Stimulated activated CD4-positive, alpha-beta T cell treated with anti-CD3 and anti-CD28 coated beads, Interleukin-15, amount 100 ng/mL, for 1 hour (primary cell): ENCODE measurements at places on chromosomes 2 and 18.

DNA sequence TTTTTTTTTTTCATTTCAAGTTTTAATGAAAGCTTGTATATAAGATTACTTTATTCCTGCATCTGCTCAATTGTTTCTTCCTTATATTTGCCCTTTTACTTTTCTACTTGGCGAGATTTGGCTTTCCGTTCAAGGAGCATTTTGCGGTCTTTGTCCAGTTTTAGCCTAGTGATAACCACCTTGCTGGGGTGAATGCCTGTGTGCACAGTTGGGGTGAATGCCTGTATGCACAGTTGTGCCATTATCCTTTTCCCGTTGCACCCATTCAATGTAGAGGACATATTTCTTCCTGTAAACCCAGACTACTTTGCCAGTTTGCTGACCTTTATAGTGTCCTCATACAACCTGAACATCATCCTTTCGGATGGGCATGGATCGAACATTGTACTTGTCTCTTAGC is 12.0 kb downstream of the ZNF236 start:
- DNase-seq = no peak

- no peak for DNase-seq
Measured at GRCh38 chr2:231781798-231782726, 980 bp upstream of the PDE6D start.

- no peak for DNase-seq
Measured at GRCh38 chr2:44748-45341, 1.5 kb downstream of the FAM110C start.

DNA sequence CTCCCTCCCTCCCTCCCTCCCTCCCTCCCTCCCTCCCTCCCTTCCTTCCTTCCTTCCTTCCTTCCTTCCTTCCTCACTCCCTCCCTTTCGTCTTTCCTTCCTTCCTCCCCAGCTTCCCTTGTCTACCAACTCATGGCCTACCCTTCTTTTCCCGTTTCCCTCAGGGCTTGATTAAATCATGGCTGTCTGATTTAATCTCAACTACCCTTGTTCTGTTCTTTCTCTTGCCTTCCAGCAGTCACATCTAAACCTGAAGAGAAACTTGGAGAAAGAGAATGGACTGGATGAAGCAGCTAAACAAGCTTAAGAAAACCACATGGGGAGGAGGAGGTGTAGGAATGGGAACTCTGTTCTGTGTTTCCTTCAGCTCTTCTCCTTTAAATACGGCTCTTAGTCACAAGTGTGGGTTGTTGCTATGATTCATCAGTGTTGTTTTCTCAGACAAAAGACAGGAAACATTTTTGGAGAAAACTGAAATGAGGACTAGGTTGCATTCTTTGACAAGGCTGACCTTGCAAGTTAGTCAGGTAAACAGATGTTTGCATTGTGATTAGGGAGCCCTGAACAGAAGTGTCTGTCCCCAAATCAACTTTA is 177.9 kb downstream of the LRRTM1 start:
- no peak for DNase-seq

- DNase-seq = no peak
Measured at GRCh38 chr18:74074668-74075564, 72.7 kb downstream of the FBXO15 start.

GRCh38 chr2:45588158-45588829 is 22.8 kb downstream of the SRBD1 start:
- DNase-seq = no peak

DNA sequence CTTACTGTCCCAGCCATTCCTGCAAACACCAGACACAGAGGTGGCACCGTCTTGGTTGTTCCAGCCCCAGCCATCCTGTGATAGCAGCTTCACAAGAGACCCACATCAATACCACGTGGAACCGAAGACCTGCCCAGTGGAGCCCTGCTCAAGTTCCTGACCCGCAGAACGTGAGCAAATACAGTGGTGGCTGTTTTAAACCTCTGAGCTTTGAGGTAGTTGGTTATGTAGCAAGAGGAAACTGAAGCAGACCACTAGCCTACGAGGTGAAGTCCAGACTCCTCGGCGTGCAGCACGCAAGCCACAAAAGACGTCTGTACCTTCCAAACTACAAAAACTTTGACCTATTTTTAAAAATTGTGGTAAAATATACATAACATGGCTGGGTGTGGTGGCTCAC is 96.1 kb upstream of the ODC1 start:
- DNase-seq = no peak

GRCh38 chr2:23323917-23324680 is 60.9 kb upstream of the KLHL29 start:
- DNase-seq = no peak

- DNase-seq = no peak
Measured at GRCh38 chr18:45920367-45920766, 46.8 kb downstream of the EPG5 start.

DNA sequence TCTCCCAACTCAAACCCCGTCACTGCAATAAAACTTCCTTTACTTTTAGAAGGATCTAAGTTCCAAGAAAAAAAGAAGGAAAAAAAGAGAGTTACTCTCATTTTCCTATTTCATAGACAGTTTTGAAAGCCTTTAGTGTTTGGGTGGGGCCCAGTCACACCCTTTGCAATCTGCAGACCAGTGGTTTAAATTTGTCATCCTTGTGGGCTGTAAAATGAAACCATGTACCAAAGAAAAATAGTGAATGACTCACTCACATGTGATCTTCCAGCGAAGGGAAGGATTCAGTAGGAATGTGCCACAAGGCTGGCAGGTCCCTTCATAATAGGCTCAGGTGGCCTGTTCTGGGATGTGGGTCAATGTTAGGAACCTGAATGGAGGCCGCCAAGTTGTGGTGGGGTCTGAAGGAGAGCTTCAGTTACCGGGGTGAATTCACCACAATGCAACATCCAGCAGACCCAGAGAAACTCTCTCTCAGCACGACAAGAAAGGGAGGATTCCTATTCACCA is 28.3 kb downstream of the ANXA4 start:
- no peak for DNase-seq

GRCh38 chr2:42801381-42801780 is 9.0 kb upstream of the HAAO start:
- DNase-seq = no peak

DNA sequence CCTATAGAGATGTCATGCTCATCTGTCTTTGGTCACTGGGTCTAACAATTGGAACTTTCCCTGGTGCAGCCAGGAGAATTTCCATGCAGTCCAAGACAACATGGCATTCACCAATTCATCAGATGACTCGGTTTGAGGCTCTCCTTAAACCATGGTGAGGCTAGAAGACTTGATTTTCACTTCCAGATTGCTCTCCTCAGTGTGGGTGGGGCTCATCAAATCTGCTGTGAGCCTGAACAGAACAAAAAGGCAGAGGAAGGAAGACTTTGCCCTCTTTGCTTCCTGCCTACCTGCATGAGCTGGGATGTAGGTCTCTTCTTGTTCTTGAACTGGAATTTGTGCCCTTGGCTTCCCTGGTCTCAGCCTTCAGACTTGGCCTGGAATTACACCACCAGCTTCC is 203.4 kb upstream of the TRIB2 start:
- DNase-seq = no peak

GRCh38 chr2:223235986-223236385 is 184.0 kb downstream of the KCNE4 start:
- DNase-seq = no peak

DNA sequence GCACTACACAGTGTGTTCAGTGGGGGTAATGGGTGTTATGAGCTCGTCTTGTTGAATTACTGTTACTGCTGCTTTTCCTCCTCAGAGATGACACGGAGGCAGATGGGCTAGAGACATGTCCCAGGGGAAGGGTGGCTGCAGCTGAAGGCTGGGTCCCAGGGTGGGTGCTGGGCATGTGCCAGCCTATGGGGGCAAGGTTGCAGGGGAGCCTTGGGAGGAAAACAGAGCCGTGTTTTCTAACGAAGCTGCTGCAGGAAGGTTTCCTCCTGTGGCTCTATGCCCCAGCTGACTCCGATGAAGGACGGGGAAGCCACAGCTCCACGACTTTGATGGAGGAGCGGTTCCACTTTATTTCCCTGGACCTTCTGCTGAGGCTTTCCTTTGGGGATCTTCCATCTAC is 42.4 kb downstream of the ASB18 start:
- no peak for DNase-seq

DNA sequence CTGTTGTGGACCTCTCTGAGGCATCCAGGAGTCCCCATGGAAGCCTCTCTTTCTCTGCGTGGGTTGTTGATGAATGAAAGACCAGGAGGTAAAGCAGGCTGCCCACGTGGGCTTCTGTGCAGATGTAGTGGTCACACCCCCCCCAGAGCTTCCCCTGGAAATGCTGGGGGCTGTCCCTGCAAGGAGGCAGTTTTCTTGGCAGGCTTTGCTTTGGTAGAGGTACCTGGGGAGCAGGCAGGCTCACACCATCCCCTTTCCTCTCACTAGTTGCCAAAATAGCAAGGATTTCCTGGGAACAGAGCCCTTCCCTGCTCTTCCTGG is 97.6 kb upstream of the MAP3K20 start:
- DNase-seq = no peak

- no peak for DNase-seq
Measured at GRCh38 chr2:44929159-44929734, 12.3 kb upstream of the SIX3 start.

GRCh38 chr2:232456296-232457120 is 555 bp downstream of the ALPI start:
- no peak for DNase-seq

- DNase-seq = peak; percentile 3
Measured at GRCh38 chr18:23135550-23136325, 453 bp downstream of the CABLES1 start.

- no peak for DNase-seq
Measured at GRCh38 chr18:3266062-3266608, 4.2 kb downstream of the MYL12B start.

- no peak for DNase-seq
Measured at GRCh38 chr2:95185197-95185596, 19.6 kb downstream of the ZNF2 start.

DNA sequence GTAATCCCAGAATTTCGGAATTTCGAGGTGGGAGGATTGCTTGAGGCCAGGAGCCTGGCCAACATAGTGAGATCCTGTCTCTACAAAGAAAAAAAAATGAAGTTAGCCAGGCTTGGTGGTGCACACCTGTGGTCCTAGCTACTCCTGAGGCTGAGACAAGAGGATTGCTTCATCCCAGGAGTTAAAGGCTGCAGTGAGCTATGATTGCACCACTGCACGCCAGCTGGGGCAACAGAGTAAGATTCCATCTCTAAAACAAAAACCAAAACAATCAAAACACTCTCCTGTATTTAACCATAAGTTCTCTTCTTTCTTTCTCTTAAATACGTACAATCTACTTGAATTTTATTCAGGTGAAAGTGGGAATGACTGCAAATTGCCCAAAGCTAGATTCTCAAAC is 33.8 kb upstream of the NEDD4L start:
- DNase-seq = no peak

DNA sequence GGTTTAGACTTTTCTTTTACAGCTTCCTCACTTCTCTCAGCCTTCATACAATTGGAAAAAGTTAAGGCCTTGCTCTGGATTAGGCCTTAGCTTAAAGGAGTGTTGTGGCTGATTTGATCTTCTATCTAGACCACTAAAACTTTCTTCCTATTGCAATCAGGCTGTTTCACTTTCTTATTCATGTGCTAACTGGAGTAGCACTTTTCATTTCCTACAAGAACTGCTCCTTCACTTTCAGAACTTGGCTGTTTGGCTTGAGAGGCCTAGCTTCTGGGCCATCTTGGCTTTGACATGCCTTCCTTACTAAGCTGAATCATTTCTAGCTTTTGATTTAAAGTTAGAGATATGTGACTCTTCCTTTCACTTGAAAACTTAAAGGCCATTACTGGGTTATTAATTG is 114.3 kb downstream of the ARHGEF4 start:
- DNase-seq = no peak

GRCh38 chr2:235140801-235141081 is 188.9 kb downstream of the SH3BP4 start:
- no peak for DNase-seq

- DNase-seq = no peak
Measured at GRCh38 chr18:44954257-44954656, 273.6 kb downstream of the SETBP1 start.

DNA sequence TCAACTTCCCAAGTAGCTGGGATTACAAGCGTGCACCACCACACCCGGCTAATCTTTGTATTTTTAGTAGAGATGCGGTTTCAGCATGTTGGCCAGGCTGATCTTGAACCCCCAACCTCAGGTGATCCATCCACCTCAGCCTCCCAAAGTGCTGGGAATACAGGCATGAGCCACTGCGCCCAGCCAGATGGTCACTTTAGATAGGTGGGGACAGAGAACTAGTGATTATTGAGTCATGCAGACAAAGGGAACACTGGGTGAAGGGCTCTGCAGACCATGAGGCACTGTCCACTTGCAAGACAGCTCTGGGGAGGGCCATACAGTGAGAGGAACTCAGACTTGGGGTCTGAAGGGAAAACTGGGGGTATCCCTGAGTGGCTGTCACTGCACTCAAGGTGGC is 58.4 kb upstream of the POMC start:
- no peak for DNase-seq

DNA sequence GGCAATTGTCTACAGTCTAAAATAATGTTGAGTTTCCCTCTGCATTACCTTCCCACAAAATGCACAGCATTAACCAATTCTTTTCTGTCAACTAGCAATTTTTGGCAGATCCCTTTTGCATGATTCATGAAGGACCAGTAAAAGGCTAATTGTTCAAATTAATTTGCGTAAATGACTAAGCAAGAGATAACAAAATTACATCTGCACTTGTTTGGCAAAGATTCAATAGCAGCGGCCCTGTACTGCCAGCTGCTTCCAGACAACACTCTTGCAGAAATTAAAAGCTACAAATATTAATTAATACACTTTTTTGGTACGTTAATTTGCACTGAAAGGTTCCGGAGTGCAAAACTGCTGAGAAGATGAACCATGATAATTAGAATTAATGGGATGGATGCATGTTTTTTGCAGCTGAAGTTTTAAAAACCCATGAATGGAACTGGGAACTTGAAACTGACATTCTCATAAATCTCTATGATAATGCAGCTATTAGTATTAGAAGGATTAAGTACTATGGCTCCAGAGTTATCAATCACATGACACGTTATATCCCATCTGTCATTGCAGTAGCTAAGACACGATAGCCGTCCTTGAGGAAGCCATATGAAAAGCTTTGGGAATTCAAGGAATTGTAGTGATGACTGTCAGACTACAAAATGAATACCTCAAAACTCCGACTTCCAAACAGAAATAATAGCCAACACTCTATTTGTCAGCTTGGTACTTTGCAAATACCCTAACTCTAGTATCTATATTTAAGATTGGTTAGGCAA is 1268.3 kb upstream of the ACVR2A start:
- DNase-seq = no peak

- no peak for DNase-seq
Measured at GRCh38 chr2:191931329-191931728, 84.4 kb upstream of the CAVIN2 start.

DNA sequence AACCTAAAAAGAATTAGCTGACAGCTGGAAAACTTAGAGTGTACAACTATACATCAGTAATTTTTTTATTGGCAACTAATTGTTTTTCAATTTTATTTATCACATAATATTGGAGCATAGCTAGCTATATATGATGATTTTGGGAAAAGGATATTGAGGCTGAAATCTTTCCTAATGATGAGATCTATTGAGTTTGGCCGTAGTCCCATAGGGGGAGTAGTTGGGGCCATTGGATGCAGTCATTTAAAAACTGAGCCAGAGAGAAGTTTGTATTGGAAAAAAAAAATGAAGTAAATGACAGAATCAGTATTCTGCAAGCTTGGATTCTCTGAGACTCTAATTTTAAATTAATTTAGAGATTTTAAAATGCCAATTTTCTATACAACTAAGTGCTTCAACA is 179.8 kb downstream of the LTBP1 start:
- no peak for DNase-seq

- no peak for DNase-seq
Measured at GRCh38 chr2:26571316-26571715, 69.8 kb downstream of the CIB4 start.
